ENCODE measurements at places on chromosomes 6 and 20.
A peak's percentile ranks its signal among the peaks of the same experiment; 100 is the strongest.

- DNase-seq: no peak
These were observed 457.7 kb downstream of the RFPL4B start for GRCh38 chr6:112804638-112805330.

DNA sequence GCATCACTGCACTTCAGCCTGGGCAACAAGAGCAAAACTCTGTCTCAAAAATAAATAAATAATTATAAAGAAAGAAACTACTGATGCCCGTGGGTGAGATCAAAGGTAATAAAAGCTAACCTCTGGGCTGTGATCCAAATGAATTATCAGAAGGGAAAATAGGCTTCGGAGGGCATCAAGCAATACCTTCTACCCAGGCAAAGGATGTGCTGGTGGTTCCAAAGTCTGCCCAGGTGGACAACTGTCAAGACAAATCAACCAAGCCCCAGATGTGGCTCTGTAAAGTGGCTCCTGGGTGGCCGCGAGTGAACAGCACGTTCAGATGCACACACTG is 95.6 kb downstream of the SCML4 start:
- DNase-seq: no peak

DNA sequence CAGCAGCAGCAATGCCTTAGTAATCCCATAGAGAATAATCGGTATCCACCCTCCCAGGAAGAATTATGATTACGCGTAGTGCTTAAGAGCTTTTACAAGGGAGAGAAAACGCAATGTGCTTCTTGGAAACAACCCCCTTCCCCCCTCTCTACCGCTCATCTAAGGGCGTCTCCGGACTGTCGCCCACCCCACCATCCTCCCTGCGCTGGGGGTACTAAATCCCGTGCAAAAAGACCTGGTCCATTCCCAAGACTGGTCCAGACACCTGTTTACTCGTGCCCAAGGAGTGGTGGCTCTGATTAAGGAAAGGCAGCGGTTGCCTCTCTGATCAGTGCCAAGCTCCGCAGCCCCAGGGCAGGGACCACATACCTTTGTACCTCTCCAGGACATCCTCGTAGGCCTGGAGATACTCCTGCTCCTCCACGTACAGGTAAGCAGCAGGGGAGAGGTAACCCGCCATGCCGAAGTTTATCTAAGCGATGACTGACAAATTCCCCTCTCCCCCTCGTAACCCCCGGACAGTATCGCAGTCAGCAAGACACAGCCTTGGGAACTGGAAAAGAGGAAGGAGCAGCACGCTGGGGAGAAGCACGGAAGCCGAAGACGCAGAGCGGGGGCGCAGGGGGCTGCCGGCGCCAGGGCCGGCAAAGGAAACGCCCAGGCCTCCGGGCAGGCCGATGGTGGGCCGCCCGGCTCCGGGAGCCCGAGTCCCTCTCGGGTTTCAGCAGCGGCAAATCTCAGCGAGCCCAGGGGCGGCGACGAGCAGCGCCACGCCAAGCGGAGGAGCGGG is 112.0 kb upstream of the BEND6 start:
- DNase-seq: peak; percentile 58

DNA sequence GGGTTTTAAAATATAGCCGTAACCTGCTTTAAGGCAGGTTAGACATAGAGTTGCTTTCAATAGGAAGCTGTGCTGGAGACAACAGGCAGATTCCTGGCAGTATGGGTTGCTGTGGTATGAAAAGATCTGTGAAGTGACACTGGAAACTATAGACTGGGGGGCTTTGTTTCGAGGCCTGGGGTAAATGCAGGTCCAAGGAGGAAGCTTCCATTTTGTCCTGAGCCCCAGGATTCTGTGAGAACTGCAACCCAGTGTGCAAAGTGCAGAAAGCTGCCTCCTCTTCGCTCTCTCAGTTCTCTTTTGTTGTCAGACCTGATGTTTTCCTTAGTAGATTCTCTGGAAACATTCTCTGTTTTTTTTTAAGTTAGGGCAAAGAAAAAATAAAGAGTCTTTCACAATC is 86.9 kb downstream of the LYRM4 start:
- no peak for DNase-seq

GRCh38 chr6:44932651-44933091 is 395.5 kb upstream of the RUNX2 start:
- no peak for DNase-seq

DNA sequence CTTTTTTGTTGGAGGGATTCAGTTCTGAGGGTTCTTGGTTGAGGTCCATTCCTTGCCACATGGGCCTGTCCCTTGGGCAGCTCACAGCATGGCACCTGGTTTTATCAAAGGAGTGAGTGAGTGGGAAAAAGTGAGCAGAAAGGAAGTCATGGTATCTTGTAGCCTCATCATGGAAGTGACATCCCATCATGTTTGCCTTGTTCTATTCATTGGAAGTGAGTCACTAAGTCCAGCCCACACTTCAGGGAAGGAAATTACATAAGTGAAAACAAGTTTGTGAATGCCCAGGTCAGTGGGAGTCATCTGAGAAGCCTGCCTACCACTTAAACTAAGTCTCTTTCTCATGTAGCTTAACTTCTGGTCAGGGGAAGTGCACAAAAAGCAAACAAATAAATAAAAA is 32.8 kb upstream of the ZNFX1 start:
- no peak for DNase-seq

- DNase-seq: no peak
These were observed 288.7 kb downstream of the RNF144B start for GRCh38 chr6:18675881-18676280.

GRCh38 chr6:2883673-2884072 is 19.4 kb downstream of the SERPINB9 start:
- DNase-seq: no peak

DNA sequence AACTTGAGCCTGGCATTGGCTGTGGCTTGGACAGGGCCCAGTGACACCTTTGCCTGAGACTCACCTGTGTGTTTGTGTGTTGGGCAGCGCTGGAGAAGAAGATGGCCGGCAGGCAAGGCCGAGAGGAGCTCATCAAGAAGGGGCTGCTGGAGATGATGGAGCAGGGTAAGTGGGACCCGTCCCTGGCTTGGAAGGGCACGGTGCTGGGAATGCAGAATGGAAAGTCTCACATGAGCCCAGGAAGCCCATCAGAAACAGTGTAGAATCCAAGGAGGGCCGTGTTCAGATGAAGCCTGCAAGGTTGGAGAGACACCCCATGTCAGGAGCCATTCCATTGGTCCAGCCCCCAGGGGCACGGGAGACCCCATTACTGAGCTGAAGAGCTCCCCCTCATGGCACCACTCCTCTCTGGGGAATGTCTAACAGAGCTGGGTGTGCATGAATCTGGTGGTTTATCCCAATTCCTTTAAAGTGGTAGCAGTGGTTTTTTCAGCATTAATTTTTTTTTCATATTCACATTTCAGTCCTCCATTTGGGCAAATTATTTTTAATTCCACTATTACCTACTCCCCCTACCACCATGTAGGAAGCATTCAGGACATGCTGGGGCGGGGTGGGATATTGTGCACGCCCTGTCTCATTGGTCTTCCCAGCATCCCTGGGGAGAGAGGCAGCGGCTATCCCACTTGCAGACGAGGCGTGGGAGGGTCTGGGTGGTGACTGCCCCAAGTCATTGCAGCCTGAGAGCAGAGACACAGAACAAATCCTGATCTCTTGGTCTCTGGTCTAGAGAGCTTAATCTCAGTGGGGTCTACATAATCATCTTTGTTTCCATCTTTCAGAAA is 143.6 kb downstream of the PHACTR3 start:
- no peak for DNase-seq

GRCh38 chr20:59177266-59178250 is 13.9 kb downstream of the ZNF831 start:
- peak; percentile 72 for DNase-seq

DNA sequence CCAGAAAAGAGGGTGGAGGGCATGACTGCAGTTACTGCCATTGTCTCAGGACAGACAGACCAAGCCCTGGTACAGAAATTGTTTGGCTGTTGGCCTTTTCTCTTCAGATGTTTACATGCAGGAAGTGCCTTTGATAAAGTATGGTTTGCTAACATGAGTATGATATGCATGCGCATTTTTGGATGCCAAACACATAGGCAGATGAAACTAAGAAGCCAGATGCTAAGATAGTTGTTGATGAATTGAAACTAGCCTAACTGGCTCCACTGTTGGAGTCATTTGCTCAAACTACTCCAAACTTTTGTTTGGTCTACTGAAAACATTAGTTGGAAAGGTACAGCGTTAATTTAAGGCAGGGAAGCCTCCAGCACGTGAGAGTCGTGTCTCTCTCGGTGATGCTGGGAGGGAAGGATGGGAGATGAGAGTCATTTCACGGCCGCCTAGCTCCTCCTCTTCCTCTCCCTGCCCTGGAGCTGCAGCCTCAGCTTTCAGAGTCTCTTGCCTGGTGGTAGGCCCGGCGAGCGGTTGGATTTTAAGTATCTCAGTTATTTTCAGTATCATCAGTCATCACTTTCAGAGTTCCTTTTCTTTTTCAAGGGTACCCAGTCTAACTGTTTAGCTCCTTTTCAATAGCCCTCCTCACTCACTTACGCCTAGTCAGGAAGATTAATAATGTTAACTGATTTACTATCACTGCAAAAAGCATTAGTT is 29.7 kb downstream of the RREB1 start:
- DNase-seq: peak; percentile 79

DNA sequence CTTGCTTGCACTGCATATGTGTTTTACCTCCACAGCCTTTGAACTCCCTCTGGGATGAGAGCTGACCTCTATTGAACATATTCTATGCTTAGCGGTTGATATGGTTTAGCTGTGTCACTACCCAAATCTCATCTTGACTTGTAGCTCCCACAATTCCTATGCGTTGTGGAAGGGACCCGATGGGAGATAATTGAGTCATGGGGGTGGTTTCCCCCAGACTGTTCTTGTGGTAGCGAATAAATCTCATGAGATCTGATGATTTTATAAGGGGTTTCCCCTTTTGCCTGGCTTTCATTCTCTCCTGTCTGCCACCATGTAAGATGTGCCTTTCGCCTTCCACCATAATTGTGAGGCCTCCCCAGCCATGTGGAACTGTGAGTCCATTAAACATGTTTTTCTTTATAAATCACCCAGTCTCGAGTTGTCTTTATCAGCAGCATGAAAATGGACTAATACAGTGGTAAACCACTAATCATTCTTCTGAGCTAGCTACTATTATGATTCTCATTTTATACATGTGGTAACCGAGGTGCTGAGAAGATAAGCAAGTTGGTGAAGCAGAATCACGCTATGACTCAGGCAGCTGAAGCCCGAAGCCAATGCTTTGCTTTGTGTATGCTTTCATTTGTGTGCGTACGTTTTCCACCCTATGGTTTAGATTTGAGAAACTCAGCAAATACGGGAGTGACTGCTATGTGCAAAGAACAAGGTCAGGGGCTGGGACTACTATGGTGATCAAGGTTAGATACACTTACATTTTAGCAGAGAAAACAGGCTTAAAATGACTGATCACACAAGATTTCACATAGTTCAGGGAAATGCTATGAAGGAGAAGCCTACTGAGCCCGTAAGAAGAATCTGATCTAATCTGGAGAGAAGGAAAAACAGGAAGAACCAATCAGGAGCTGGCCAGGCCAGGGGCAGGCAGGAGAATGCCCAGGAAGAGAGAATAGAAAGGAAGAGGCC is 363.5 kb downstream of the ESR1 start:
- DNase-seq: peak; percentile 72

GRCh38 chr6:46719099-46719498 is 16.1 kb downstream of the PLA2G7 start:
- DNase-seq: no peak

DNA sequence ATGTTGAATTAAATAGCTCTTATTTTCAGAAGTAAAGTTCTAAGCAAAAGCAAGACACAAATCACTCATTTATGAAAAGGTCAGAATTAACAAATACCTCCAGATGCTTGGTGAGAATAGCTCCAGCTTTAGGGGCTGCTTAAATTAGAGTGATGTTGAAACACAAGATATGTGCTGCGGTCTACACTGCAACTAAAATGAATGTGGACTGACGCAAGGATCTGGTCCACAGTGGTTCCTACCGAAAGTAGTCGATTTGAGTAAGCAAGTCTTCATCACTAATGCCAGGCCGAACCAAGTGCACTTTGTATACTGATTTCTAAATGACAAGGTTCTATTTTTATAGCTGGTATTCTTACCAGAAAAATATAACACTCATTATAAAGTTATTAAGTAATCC is 96.3 kb downstream of the PRDM1 start:
- no peak for DNase-seq

DNA sequence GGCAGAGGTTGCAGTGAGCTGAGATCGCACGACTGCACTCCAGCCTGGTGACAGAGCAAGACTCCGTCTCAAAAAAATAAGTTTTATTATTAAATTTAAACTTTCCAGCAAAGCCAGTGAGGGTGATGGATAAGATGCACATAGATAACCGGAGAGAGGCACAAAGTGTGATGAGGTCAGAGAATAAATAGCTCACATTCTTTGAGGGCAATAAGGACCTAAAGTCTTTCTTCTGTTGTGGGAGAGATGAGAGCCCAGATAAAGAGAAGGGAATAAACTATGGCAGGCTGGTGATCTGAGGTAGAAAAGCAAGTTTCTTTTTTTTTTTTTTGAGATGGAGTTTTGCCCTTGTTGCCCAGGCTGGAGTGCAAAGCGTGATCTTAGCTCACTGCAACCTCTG is 20.6 kb upstream of the EZR start:
- no peak for DNase-seq

- no peak for DNase-seq
These were observed 431.4 kb upstream of the RUNX2 start for GRCh38 chr6:44896701-44897100.

- no peak for DNase-seq
These were observed 5.5 kb downstream of the KATNA1 start for GRCh38 chr6:149642829-149643580.

GRCh38 chr6:44002593-44003344 is 124.5 kb downstream of the MRPL14 start:
- DNase-seq: peak; percentile 84

- no peak for DNase-seq
These were observed 6.5 kb upstream of the SLC17A4 start for GRCh38 chr6:25748049-25748448.

DNA sequence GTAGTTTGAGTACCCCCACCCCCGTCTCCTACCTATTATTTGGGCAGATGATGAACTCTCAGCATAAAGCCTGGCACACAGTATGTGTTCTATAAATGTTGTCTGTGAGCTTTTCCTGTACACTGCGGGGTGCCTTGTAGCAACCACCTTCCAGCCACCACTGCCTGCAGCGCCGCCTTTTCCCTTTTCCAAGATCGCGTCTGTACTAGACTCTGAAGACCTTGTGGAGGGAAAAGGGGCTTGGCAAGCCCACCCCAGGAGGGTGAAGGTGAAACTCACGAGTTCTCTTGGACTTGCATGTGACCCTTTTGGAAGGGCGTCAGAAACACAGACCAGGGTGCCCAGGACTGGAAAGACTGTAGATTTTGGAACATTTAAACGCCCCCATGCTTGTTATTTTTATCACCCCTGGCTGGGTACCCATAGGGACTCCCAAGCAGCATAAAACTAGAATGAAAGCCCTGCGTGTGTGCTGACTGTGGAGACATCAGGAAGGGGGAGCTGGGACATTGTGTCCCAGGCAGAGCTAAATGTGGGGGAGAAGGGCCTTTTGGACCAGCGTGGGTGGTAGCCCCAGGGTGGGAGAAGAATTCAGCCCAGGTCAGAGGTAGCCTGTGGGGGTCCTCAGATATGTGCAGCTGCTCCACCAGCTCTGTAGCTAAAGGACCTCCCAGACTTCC is 8.3 kb downstream of the BAK1 start:
- DNase-seq: no peak
